ENCODE measurements at places on chromosomes 1 and 21.

GRCh38 chr21:20877976-20878375 is 120.2 kb upstream of the NCAM2 start:
- no peak for DNase-seq

- no peak for DNase-seq
These were observed 992 bp downstream of the S100A7A start for GRCh38 chr1:153417136-153417888.

DNA sequence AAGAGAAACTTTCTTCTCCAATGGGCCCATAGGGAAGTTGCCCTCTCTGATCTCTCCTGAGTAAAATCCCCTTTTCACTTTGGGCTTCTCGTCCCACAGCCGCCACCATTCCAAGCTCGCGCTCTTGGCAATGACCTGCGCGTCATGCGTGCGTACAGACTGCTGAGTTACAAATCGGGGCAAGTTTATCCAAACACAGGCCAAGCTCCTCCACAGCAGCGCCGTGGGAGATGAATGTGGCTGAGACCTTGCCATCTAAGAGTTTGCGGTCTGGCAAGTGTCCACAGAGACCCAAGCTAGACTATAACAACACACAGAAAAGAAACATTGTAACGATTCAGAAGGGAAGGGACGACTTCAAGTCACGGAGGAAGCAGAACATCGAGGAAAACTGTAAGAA is 116.3 kb upstream of the SOD1 start:
- no peak for DNase-seq

DNA sequence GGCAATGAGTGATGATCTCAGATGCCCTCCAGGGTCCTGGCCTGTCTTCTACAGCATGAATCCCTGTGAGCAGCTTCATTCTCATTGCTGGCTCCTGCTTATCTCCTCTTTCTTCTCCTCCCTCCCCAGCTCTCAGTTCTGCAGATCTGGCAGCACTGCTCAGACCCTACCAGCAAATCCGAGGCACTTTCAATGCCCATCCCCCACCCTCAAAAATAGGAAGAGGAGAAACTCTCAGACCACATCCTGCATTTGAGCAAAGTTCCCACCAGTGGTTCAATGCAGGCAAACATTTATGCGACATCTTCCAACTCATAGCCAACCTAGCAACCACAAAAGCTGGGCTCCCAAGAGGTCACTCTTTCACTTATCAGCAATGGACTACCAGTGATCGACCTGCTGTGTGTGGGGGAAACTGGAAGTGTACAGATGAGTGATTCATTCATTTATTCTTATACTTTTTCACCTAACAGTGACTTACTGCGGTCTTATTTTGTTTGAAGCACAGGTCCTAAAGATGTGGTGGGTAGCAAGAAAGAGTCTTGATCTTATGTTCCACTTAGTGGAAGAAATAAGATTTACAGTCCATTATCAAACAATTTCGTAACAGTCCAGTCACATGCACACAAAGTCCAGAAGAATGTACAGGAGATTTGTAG is 5.8 kb upstream of the CHI3L2 start:
- DNase-seq: no peak

- no peak for DNase-seq
These were observed 16.0 kb downstream of the QSOX1 start for GRCh38 chr1:180170546-180171151.

DNA sequence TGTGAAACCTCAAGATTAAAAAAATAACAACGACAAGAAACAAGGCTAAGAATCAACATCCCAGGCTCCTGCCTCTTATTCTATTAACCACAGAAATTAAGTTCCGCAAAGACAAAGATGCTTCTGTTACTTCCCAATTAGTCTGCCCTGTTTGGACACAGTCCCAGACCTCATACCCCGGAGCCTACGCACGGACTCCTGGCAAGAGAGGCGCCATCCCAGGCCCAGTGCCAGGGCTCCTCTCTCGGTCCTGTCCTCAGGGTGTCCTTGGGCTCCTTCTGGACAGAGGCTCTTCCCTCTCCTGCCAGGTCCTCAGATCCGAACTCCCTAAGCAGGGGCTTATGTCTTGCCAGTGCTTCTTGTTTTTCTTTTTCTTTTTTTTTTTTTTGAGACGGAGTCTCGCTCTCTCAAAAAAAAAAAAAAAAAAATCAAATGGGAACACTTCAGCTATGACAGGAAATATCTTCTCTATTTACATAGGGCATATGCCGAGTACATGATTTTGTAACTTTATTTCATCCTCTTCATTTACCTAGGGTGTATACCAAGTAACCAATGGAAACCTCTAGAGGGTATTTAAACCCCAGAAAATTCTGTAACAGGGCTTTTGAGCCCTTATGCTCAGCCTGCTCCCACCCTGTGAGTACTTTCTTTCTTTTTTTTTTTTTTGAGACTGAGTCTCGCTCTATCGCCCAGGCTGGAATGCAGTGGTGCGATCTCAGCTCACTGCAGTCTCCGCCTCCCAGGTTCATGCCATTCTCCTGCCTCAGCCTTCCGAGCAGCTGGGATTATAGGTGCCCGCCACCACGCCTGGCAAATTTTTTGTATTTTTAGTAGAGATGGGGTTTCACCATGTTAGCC is 11.7 kb upstream of the ENO1 start:
- DNase-seq: no peak

GRCh38 chr1:197775282-197776262 is at the start of gene DENND1B:
Gene DENND1B (minus strand): TSS chr1:197775480. CDS start chr1:197775155, 325 bp downstream.
- peak; percentile 52 for DNase-seq

GRCh38 chr1:174942547-174943255 is 57.0 kb upstream of the CACYBP start:
- DNase-seq: no peak

- no peak for DNase-seq
These were observed at the start of gene CFHR3 for GRCh38 chr1:196774603-196775002. Gene CFHR3 (plus strand): TSS chr1:196774840. CDS start chr1:196774887, 47 bp downstream.

GRCh38 chr1:23221107-23221506 is 3.8 kb upstream of the HTR1D start:
- no peak for DNase-seq

Measured in HuH-7.5 (cell line).